Right lung (tissue), 10 donors: ENCODE measurements at places on chromosomes 7 and 10. TPM values are rescaled to one million over a fixed set of nuclear protein-coding genes. Genes with fewer than 3 reads are reported as not detected.

Gene NEUROG3
- polyA plus RNA-seq = not detected

Gene SEMA3C
- 102 TPM for polyA plus RNA-seq

Gene ZNF503
- 49.6 TPM for polyA plus RNA-seq

Gene SLC29A3
- 7.4 TPM for polyA plus RNA-seq

Gene ANXA7
- polyA plus RNA-seq = 76.9 TPM

DNA sequence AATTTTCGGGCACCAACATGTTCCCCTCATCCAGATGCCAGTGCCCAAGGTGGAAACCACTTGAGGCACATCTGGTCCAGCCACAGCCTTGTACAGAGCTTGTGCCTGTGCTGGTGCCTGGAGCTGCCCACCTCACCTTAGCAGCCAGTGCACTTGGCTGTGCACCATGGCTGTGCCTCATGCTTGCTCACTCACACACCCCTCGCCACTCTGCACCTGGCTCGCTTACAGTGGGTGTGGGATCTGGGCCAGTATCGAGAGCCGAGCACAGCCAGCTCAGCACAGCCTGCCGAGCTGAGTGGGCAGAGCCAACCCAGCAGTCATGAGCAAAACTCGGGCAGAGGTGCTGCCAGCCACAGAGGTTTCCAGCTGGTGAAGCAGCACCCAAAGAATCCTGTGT is 139.9 kb upstream of the NUPR2 start:
- DNase-seq = no peak

DNA sequence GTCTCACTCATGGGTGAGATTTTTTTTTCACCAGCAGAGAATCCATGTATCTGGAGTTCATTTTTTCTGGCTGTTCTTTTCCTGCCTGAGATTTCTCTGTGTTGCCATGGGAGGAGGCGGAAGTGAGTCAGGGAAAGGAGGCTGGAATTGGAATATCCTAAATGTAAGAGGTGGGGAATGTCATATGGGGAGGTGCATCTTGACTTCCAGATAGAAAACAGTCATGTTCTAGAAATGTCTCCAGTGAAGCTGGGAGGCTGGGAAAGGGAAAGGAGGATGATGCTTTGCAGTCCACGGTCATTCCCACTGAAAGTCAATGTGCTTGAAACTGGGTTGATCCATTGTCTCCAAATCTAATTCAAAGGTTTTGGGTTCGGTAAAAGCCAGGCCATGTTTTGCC is 39.7 kb upstream of the HPS1 start:
- no peak for DNase-seq

DNA sequence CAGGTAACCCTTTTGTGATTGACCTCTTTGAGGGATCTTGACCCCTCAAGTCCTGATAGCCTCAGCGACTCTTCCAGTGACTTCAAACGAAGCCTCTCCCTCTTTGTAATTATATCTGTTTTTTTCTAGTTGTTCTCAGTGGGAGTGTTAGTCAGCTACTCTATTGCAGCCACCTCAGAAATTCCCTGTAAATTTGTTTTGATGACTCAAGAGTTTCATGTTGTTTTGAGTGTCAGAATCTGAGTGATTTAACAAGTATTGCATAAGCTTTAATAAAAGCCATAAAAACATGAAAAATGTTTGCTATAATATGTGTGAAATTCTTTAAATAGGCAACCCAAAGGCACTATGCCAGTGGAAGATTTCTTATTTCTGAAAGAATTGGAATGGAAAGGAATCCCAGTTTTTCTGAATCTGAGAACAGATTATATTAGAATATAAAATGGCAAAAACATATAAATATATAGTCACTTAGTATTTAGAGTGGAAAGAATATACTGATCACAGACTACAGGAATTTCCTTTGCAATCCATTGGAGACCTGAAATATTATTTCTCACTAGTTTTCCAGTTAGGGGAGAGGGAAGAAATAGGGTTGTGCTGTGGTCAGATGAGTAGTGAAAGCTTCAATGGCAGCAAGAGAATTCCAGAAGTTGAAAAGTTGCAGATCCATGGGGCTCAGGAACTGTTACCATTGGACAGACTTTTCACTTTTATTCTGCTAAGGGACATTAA is 94.4 kb upstream of the SEMA3C start:
- DNase-seq = no peak

GRCh38 chr7:4549681-4550080 is 132.4 kb upstream of the FOXK1 start:
- DNase-seq = peak; percentile 26

- no peak for DNase-seq
These were observed 168.0 kb upstream of the RHEB start for GRCh38 chr7:151687523-151688235.

GRCh38 chr10:790821-791551 is 101.5 kb upstream of the DIP2C start:
- no peak for DNase-seq

- no peak for DNase-seq
These were observed 33.6 kb downstream of the CNTNAP2 start for GRCh38 chr7:146150153-146150552.
